ENCODE measurements at places on chromosomes 5 and 9. TPM values are rescaled to one million over a fixed set of nuclear protein-coding genes. Genes with fewer than 3 reads are reported as not detected.

DNA sequence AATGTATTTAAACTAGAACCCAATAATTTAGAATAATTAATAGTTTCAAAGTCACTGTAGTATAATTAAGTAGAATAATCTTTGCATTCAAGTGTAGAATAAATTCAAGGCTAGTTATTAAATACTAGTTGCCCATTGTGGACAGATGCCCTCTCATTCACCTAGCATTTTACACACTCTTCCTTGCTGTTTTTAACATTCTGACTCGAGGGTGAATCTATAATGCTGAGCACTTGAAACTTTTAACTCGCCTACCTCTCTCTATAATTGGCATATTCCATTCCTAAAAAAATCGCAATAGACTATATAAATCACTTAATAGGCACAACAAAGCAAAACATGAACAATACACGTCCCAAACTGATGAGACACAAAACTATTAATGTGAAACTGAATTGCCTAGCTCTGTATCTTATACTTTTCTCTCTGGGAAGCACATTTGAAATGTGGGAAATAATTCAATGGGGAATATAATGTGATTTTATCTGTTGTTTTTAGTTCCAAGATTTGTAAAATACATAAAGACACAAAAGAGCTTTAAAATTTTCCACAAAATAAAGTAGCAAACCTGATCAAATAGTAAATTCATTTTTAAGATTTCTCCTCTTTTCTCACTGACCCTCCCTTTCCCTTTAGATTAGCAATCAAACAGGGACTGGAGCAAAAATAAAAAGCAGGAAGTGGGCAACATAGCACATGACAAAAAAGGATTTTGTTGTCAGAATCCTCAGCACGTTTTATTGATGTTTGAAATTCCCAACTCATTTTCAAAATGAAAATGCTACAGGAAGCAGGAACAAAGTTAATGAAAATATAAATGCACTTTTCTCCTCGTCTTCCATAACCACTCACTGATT, 295.6 kb downstream of the PDE4D start:
- DNase-seq: no peak

GRCh38 chr5:103505581-103506305, 56.8 kb downstream of the NUDT12 start:
- no peak for DNase-seq

The NDFIP1 gene
- total RNA-seq: 313 TPM

The LRRC19 gene
- not detected for total RNA-seq

- DNase-seq: peak; percentile 9
Measured at GRCh38 chr9:12884736-12885395, 110.0 kb downstream of the LURAP1L start.

DNA sequence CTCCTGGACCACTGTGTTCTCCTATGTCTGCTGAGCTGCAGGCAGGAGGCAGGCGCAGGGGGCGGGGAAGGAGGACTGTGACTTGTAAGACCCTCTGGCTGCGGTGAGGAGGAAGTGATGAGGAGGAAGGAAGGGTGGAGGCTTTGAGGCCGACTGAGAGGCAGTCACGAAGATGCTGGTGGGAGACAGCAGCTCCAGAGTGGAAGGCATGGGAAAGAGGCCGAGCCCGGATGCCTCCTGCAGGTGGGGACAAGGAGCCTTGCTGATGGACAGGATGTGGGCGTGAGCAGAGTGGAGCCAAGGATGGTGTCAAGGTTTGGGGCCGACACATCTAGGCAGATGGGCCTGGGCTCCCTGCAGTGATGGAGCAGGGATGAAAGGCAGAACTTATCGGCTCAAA, 74.3 kb upstream of the ICE1 start:
- DNase-seq: no peak

- DNase-seq: no peak
Measured at GRCh38 chr5:15290953-15291352, 209.0 kb upstream of the FBXL7 start.

The ANKRD31 gene
- total RNA-seq: 0.50 TPM

The HTR4 gene
- 0.11 TPM for total RNA-seq
